Globus pallidus (tissue), 1 donor: ENCODE measurements at places on chromosomes 7 and 10.

DNA sequence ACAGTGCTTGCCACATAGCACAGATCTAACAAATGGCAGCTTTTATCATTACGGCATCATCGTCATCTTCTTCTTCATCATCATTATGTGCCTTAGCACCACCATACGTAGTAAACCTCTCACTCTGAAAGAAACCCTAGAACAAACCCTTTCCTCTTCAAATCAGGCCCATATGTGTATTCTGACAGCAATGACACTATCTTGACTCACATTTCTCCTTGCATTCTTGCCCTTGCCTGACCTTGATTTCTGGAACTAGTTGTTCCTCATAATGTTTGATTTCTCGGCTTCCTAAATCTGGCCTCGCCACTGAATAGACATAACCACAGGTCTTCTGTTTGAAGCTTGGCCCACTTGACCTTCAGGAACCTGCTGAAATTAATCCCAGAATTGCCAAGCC lies 115.3 kb downstream of the DGKI start:
- no peak for DNase-seq

GRCh38 chr7:118420888-118421287 lies 196.4 kb downstream of the ANKRD7 start:
- DNase-seq: no peak

DNA sequence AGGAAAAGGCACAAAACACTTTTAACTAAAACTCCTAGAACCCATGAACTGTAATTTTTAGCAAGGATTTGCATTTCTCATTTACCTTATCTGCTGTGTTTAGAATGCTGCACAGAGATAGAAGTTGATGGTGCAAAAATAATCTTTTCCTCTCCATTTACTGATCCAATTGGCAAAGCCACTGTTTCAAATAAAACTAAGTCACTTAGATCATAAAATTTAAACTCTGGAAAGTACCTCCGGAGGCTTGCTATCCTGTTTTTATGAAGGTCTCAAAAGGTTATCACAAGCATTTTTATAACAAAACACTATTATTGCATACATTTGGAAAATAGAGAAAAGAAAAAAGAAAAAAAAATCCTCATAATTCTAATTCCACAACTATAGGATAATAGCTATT lies 7.6 kb downstream of the CPA2 start:
- no peak for DNase-seq

GRCh38 chr7:44161371-44161770 lies 20.2 kb upstream of the MYL7 start:
- DNase-seq: no peak

GRCh38 chr7:1647961-1648672 lies 22.0 kb upstream of the ELFN1 start:
- DNase-seq: peak; percentile 14

DNA sequence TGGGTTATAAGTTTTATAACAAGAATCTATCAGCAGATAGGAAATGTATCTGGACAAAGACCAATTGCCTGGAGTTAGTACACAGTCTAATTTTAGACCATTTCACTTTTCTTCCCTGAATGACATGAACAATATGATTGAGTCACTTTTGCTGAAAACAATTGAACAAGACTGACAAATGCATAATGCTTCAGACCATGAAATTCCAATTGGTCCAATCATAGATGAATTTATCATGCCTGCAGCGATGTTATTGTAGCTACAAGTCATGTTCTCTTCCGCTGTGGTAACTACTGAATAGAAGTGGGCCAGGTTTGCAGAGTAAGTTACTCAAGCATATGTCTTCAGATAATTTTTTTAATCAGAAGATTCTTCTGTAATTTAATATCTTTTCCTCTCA lies 73.4 kb downstream of the VSTM2A start:
- DNase-seq: no peak

DNA sequence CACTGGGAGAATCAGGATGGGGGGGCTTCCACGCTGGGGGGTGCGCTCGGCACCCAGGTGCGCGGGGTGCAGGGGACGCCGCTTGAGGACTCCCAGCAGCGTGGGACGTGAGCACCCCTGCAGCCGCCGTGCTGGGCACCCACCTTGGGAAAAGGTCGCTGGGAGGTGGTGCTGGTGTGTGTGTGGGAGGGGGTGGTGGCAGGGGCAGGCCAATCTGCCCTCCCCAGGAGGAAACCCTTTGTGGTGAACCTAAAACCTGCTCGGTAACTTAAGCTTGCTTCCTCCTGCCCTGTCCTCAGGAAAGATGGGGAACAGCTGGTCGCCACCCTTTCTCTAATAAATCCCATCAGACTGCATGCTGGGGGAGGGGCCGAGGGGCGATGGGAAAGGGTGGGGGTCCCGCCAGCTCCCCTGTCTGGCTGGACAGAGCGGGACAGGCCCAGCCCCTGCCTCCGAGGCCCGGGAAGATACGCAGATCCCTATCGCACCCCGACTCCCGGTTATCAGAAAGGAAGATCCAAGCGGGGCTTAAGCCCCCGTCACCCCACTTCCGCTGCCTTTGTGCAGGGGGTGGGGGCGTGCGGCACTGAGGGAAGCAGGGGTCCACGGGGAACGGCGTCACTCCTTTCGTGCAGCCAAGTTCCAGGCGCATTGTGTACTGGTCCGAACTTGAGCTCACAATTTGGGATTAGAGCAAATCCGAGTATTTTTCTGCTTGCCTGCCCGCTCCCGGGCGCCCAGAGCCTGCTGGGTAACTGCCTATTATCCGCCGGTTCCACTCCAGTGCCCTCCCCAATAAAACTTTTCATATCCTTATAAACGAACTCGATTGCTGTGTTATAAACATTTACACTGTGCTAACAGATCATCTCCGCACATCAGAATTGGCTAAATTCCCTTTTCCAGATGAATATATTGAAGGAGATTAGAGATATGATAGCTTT lies 64.6 kb downstream of the UNCX start:
- no peak for DNase-seq

DNA sequence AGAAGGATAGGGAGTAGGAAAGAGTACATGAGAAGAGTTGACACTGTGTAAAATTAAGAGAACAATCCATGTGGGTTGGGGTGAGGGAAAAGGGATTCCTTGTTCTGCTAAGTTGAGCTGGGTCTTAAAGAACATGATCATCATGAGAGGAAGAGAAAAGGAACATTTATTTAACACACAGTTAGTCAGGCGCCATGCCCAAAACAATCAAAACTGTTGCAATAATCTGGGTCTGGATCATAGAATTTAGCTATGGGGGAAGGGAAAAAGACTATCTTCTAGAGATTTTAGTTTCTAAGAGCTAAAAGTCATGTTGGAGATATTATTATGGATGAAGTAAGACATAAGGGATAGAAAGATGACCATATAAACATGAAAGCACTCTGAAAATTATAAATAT lies 178.9 kb downstream of the SEM1 start:
- no peak for DNase-seq

DNA sequence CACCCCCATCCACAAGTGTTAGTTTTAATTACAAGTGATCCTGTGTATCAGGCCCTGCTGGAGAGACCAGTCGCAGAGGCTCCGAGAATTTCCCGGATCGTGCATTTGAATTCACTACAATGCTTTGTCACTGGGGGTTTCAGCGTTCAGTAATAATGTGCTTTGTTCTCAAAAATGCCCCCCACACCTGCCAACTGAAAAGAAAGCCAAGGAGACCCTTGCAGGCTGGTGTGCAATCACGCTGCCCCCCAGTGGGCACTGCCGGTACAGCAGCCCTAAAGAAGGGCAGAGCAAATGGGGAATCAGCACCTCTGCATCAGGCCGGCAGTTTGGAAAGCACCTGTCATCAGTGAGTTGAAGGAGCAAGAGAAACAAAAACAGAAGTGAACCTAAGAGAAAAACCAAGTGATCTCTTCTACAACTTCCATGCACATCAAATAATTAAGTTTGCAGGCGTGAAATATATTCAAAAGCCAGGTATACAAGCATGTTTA lies 177.6 kb downstream of the PARD3 start:
- DNase-seq: peak; percentile 50

- DNase-seq: no peak
These were observed 96.6 kb downstream of the FAM53B start for GRCh38 chr10:124647421-124648130.

DNA sequence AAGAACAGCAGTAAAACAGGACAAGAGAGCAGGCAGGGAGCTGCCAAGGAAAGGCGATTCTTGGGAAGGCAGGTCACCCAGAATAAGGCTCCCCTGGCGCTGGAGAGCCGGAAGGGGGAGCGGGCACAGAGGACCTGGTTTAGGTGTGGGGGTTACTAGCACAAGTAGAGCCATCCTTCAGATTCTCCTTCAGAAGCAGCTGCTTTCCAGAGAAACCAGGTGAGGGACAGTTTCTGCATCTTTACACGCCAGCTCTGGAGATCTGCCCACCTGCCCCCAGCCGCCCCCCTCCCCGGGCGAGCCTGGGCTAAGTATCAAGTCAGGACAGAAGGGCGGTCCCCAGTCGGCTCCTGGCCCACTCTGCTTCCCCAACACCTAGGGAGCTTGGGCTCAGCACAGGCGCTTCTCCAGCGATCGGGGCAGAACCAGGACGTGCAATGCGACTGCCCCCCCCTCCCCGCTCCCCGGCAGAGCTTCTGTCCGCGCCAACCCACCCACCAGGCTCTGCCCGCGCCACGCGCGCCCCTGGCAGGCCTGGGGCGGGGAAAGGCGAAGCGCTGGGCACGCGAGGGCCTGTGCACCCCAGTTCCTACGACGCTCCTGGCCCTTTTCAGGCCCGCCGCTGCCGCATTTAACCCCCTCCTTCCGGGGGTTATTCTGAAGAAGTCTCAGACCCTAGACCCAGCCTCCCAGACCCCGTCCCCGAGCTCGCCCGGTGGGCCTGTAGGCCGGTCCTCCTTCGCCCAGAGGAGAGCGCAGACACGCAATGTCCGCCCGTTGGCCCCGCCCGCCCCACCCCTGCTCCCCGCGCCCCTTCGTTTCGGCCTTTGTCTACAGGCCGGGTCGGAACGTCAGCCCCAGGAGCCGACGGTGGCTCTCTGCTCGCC lies 4.4 kb upstream of the EN2 start:
- DNase-seq: no peak

GRCh38 chr7:70456719-70457118 lies 675.2 kb upstream of the GALNT17 start:
- no peak for DNase-seq

DNA sequence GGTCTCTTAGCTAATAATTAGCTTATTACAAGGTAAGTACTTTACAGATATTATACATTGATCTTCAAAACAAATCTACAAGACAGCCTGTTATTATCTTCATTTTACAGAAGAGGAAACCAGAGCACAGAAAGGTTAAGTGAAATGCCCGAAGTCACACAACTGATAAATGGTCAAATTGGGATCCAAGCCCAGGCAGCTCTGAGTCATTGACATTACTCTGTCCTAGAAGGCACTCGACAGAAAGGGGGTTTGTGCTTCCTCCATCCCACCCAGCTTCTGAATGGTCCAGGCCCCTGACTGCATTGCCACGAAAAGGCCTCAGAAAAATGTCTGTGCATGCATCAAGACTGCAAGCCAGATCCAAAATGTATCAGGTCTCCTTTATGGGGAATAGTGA lies 81.3 kb upstream of the ZNF438 start:
- no peak for DNase-seq

DNA sequence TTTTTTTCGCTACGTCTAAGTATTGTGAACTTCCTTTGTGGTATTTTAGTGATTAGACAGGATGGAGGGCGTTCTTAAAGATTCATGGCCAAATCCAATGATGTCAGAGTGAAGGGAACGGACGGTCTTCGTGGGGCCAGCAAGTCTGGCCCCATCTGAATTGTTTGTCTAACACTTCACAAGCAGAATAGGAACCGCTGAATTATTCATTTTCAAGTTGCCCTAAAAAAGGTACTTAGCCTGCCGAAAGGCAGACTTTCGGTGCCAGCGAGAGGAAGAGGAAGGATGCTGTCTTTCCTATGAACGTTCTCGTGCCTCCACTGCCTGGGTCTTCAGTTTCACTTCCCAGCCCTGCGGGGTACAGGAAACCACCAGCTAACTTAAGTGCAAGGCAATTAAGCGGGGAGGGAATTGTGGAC lies 145.7 kb upstream of the SH2B2 start:
- peak; percentile 45 for DNase-seq

DNA sequence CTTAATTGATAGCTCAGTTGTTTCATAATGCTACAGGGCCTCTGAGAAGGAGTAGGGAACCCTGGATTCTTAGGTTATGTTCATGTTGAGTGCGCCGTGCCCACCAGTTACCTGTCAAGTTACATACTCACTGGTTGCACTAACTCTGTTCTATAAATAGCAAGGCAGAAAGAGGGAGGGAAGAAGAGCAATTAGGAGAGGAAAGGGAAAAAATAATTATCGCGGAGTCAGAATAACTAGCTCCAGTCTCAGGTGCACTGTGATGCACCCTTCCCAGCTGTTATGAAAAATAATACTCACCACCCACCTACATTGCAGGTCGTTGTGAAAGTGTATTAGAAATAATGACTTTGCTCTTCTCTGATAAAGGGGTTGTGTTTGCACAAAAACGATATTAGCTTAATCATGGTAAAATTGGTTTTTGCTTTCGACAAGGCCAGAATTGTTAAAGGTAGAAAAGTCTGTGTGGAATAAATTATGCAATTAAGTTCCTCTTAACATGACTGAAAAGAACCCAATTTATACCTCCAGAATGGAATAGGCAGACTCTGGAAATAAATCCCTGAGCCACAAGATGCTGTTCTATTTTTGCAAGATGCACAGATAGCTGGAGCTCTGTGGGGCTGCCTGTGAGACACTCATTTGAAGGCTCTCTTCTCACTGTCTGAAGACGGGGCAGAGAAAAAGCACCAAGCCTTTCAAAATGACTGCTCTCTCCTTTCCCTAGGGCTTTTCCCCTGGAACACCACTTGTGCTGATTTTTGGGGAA lies 137.6 kb upstream of the PITRM1 start:
- no peak for DNase-seq

DNA sequence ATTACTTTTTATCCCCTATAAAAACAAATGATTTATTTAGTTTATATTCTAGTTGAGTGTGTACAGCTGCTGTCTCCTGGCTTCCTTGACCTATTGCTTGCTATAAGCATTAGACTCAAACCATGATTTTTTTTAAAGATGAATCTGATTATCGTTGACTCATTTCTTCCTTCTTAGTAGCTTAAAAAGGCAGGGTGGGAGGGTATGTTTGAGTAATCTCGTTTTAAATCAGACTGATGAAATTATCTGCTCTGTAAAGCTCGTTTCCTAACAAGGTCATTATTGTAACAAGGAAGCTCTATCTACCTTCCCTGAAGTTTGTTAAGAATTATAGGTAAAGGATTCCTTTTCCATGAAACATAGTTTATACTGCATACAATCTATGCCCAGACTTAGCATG lies 276.3 kb upstream of the KCND2 start:
- DNase-seq: no peak

- DNase-seq: no peak
These were observed 211.9 kb upstream of the ETV1 start for GRCh38 chr7:14201353-14201752.

GRCh38 chr7:36312064-36312914 lies 77.4 kb upstream of the ANLN start:
- DNase-seq: no peak
